ENCODE measurements at places on chromosomes 5 and 9. TPM values are rescaled to one million over a fixed set of nuclear protein-coding genes. Genes with fewer than 3 reads are reported as not detected.

Gene SPATA31E1
- not detected for polyA plus RNA-seq

Gene EQTN
- not detected for polyA plus RNA-seq

Gene DDX41
- polyA plus RNA-seq = 124 TPM

Gene SLC27A6
- polyA plus RNA-seq = 2.4 TPM

Gene SLC4A9
- 0.13 TPM for polyA plus RNA-seq

Gene DMRT3
- not detected for polyA plus RNA-seq

Gene LIX1
- 0.18 TPM for polyA plus RNA-seq

Gene PCDHGB1
- 2.2 TPM for polyA plus RNA-seq

Gene TESK1
- 68.6 TPM for polyA plus RNA-seq

Gene SVEP1
- polyA plus RNA-seq = 7.0 TPM

DNA sequence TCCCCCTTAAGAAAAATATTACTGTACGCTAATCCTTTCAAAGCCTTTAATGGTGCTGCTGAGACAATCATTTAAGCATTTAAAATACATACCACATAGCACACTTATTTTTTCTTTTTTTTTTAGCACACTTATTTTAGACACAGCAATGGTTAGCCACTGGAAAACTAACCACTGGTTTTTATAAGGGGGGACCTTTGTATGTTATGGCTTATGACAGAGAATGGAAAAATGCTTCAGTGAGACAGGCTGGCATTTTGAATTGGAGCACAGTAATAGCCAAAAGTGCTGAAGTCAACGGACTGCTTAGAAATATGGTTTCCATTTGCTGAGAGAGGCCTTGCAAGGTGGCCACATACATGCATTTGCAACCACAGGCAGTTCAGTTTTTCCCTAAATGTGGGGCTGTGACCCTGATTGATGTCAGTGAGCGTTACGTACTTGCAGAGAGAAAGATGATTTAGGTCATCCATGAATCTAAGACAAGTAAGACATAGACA, 28.5 kb downstream of the AOPEP start:
- no peaks in the 10 kb centered on the region for H3K27me3 ChIP-seq
- DNase-seq = no peak
- H3K4me1 ChIP-seq = peaks cover 8% of the 10 kb centered on the region
- no peaks in the 10 kb centered on the region for H3K36me3 ChIP-seq
- H3K27ac ChIP-seq = no peak overlapping the region
- H3K4me3 ChIP-seq = no peak overlapping the region

DNA sequence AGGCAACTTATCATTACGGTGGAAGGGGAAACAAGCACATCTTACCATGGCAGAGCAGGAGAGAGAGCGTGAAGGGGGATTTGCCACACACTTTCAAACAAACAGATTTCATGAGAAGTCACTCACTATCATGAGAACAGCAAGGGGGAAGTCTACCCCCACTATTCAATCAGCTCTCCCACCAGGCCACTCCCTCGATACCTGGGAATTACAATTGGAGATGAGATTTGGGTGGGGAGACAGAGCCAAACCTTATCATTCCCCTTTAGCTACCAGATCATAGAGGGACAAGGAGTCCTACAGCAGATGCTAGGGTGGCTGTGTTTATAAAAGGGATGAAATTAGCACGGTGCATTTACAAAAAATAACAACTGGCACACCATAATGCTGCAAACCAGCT, 2149.4 kb upstream of the ACO1 start:
- H3K27ac ChIP-seq = no peak overlapping the region
- DNase-seq = no peak
- no peaks in the 10 kb centered on the region for H3K4me1 ChIP-seq

GRCh38 chr9:91029650-91030361, 228.2 kb downstream of the SYK start:
- no peak overlapping the region for H3K27ac ChIP-seq
- no peaks in the 10 kb centered on the region for H3K4me1 ChIP-seq
- no peak for DNase-seq
- H3K36me3 ChIP-seq = no peaks in the 10 kb centered on the region
- H3K4me3 ChIP-seq = no peak overlapping the region

DNA sequence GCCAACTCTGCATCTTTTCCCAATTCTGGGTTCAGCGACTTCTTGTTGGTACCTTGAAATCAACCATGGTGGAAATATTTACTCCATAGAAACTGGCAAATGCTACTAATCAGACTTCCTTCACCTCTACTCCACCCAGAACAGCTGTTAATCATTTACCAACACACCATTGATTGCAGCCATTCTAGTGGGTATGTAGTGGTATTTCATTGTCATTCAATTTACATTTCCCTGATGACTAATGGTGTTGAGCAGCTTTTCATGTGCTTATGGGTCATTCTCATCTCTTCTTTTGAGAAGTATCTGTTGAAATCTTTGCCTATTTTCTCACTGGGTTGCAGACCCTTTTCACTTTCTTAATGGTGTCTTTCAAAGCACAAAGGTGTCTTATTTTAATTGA, 122.4 kb upstream of the MSX2 start:
- no peak overlapping the region for H3K4me3 ChIP-seq
- peaks cover 26% of the 10 kb centered on the region for H3K27me3 ChIP-seq
- no peak overlapping the region for H3K27ac ChIP-seq

DNA sequence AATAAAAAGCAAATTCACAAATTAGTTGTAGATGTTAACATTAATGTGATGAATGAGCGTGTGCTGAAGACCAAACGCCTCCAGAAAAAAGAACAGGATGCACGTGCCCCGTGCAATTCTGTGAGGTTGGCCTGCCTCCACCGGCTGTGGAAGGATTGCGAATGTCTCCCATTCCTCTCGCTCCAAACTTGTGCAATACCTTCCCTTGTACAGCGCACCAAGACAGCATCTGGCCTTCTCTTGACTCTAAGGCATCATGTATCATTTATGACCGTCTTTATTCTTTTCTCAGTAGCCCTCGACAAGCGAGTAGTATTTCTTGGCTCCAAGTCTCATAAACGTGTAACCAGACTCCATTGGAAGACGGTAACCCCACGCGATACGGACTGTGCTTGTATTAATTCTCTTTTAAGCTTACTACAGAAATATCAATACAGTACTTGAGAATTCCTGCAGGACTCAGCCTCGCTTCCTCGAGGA, 1.5 kb upstream of the TESK1 start:
- DNase-seq = peak; percentile 72
- H3K4me1 ChIP-seq = peaks cover 23% of the 10 kb centered on the region
- H3K4me3 ChIP-seq = peak overlapping the region; percentile 46
- H3K27me3 ChIP-seq = no peaks in the 10 kb centered on the region

GRCh38 chr9:105299190-105299854, 54.9 kb downstream of the SLC44A1 start:
- no peak overlapping the region for H3K4me3 ChIP-seq
- peaks cover 11% of the 10 kb centered on the region for H3K4me1 ChIP-seq
- H3K27ac ChIP-seq = no peak overlapping the region

GRCh38 chr5:93022796-93023447, 558.1 kb downstream of the NR2F1-AS1 start:
- H3K36me3 ChIP-seq = no peaks in the 10 kb centered on the region
- DNase-seq = no peak
- no peak overlapping the region for H3K4me3 ChIP-seq
- H3K27me3 ChIP-seq = no peaks in the 10 kb centered on the region
- H3K4me1 ChIP-seq = no peaks in the 10 kb centered on the region

DNA sequence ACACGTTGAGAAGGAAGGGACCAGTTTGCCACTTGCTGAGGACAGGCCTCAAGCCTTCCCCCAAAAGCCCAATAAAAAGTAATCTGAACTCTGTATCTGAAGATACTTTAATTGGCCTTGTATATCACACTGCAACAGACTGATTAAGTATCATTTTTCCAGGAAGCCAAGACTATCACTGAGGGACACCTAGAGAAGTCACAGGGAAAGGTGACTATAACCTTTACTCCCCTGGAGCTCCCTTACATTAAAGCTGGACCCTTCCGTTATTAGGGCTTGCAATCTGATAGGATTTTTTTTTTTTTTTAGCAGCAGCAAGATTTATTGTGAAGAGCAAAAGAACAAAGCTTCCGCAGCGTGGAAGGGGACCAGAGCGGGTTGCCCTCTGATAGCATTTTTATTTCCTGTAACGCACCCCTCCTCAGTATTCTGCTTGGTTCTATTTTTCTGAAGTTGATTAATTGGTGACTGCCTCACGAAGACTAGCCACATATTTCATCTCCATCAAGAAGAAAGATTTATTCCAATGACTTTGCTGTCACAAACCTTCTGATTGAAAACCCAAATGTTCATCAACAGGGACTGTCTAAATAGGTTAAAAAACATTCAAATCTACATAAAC, 2.7 kb downstream of the CDC14B start:
- no peak overlapping the region for H3K27ac ChIP-seq
- no peak for DNase-seq
- no peaks in the 10 kb centered on the region for H3K36me3 ChIP-seq
- H3K4me1 ChIP-seq = peaks cover 21% of the 10 kb centered on the region

GRCh38 chr9:97059626-97060025, 20.7 kb upstream of the CTSV start:
- H3K4me1 ChIP-seq = no peaks in the 10 kb centered on the region
- no peaks in the 10 kb centered on the region for H3K36me3 ChIP-seq
- no peaks in the 10 kb centered on the region for H3K27me3 ChIP-seq
- no peak overlapping the region for H3K27ac ChIP-seq
- H3K4me3 ChIP-seq = no peak overlapping the region
- DNase-seq = no peak

- DNase-seq = no peak
- H3K36me3 ChIP-seq = peaks cover 47% of the 10 kb centered on the region
- no peak overlapping the region for H3K4me3 ChIP-seq
- no peaks in the 10 kb centered on the region for H3K4me1 ChIP-seq
- no peak overlapping the region for H3K27ac ChIP-seq
- no peaks in the 10 kb centered on the region for H3K27me3 ChIP-seq
Observed at GRCh38 chr9:33041432-33042188, 16.5 kb downstream of the DNAJA1 start.

GRCh38 chr5:134554319-134555222, 29.1 kb downstream of the JADE2 start:
- H3K36me3 ChIP-seq = peaks cover 14% of the 10 kb centered on the region
- no peaks in the 10 kb centered on the region for H3K27me3 ChIP-seq
- peak overlapping the region; percentile 96 for H3K27ac ChIP-seq
- peak; percentile 99 for DNase-seq
- no peak overlapping the region for H3K4me3 ChIP-seq

- no peak overlapping the region for H3K4me3 ChIP-seq
- DNase-seq = no peak
- H3K4me1 ChIP-seq = no peaks in the 10 kb centered on the region
Observed at GRCh38 chr5:62717301-62717933, 138.8 kb downstream of the LRRC70 start.

DNA sequence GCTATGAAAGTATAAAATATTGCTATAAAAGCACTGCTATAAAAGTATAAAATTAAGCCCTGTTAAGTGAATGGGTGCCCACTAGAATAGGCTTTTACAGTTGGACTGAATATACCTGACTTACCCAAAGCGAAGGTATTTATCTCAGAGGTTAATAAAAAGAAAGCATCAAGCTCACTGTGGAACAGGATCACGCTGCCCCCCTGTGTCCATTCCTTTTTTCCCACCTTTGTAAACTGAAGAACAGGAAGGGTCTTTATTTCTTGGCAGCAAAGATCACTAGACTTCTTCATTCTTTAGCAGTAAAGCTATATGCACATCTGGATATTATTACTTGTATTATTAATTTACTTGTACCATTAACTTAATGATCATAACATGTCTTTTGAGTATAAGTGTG, 22.1 kb upstream of the PLPP6 start:
- H3K4me3 ChIP-seq = no peak overlapping the region
- no peaks in the 10 kb centered on the region for H3K36me3 ChIP-seq
- H3K27me3 ChIP-seq = no peaks in the 10 kb centered on the region
- H3K4me1 ChIP-seq = no peaks in the 10 kb centered on the region
- H3K27ac ChIP-seq = no peak overlapping the region

DNA sequence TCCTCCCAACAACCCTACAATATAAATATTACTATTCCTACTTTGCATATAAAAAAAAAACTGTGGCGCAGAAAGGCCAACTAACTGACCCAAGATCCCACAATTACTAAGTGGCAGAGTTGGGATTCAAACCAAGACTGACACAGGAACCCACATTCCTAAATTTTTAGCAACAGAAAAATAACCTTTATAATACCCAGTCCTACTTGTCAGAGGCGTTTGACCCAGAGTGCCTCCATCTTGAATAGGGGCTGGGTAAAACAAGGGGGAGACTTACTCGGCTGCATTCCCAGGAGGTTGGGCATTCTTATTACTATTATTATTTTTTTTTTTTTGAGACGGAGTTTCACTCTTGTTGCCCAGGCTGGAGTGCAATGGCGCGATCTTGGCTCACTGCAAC, 2.0 kb upstream of the SLC30A5 start:
- H3K4me3 ChIP-seq = no peak overlapping the region
- H3K36me3 ChIP-seq = no peaks in the 10 kb centered on the region
- H3K27ac ChIP-seq = no peak overlapping the region

DNA sequence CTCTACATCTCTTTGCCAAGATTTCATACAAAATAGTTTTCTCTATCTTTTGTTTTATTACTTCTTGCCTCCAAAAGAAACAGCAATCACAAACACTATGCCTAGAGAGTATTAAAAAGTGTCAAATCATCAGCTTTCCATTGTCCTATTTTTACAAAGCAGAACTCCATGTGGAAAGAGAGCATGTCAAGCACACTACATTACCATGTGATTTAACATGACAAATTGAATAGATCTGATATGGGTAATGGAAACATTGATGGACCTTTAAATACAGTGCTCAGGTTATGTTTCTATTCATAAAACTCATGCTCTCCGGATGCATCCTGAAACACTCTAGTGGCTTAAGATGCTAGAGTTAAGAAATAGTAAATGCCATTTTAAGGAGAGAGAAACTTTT, 791.4 kb upstream of the CTNND2 start:
- no peaks in the 10 kb centered on the region for H3K36me3 ChIP-seq
- no peaks in the 10 kb centered on the region for H3K27me3 ChIP-seq
- no peak for DNase-seq
- H3K4me3 ChIP-seq = no peak overlapping the region
- no peak overlapping the region for H3K27ac ChIP-seq

DNA sequence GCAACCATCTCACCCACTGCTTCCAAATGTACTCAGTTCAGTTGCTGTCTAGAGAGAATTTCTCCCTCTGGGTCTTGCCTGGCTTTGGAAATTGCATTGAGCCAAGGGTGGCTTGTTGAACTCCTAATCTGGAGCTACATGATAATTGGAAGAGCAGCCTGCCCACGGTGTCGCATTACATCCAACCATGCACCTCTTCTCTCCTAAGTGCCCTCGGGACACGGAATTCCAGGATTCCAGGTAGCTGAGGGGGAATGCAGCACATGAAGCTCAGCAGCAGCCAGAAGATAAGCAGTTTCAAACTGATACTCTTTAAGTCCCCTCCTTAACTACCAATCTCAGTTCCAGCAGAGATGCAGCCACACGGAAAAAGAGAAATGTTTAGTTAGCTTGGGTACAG, 509.4 kb upstream of the KLF4 start:
- no peak overlapping the region for H3K27ac ChIP-seq
- DNase-seq = no peak
- H3K4me3 ChIP-seq = no peak overlapping the region
- H3K36me3 ChIP-seq = no peaks in the 10 kb centered on the region
- H3K4me1 ChIP-seq = no peaks in the 10 kb centered on the region

Measured in adrenal gland (tissue), 19 donors.